A549 (cell line): ENCODE measurements at places on chromosomes 5 and 9. TPM values are rescaled to one million over a fixed set of nuclear protein-coding genes. Genes with fewer than 3 reads are reported as not detected.

MCCC2 gene
- 47.4 to 52.7 TPM (median 49.4 TPM) in 3 replicates for polyA plus RNA-seq

FBP2 gene
- not detected in 3 replicates for polyA plus RNA-seq

BTNL9 gene
- 1.2 to 1.8 TPM (median 1.5 TPM) in 3 replicates for polyA plus RNA-seq

FOXD4L5 gene
- 0.05 to 0.16 TPM (median 0.08 TPM) in 3 replicates for polyA plus RNA-seq

C5orf58 gene
- polyA plus RNA-seq: not detected in 3 replicates

DNA sequence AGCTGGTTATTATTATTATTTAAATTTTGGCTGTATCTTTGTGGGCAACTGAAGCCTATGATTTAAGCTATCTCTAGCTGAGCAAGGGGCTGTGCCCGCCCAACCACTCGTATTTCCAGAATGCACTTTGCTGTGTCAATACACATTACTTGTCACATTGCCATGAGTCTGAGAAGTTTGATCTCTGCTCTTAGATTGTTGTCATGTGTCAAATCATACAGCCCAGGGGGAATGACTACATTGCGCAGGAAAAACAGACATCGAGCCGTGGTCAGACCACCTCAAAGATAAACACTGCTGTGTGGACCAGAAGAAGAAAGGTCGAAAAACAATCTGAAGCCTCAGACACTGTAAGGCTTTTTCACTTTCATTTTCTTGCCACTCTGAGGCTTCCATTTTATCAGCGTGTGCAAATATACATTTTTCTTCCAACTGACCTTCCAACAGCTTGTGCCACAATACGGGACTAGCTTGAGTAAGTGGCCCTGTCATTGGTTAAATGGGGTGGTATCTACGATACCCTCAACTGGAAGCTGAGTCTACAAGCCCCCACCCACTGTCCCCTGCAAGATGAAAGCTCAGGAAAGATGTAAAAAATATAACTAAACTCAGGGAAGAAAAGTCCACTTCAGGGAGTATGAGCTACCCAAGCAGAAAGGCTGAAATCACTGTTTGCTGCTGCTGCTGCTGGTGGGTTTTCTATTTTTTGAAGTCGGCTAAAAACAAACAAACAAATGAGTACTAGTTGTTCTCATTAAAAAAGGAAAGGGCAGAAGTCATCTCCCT lies 603.0 kb downstream of the BNC2 start:
- DNase-seq: peak; percentile 64

DNA sequence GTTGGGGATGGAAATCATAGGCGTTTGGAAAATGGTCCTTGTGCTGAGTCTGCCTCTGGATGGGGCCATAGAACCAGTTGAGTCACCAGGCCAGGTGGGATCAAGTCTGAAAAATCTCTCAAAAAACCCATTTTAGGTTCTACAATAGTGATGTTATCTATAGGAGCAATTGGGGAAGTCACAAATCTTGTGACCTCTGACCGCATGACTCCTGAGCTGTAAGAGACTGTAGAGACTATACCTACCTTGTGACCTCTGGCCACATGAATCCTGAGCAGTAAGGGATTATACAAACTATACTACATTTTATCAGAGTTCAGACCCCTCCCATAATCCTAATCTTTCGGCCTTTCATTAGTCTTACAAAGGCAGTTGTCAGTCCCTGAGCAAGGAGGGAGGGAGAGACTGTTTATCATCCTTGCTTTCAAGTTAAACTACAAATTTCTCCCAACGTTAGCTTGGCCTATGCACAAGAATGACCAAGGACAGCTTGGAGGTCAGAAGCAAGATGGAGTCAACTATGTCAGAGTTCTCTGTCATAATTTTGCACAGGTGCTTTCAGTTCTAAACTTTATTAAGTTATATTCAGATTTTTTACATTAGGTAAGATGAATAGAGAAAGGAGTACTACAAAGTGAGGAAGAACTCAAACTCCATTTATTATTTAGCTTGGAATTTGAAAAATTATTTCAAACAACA lies 11.5 kb upstream of the JMY start:
- no peak for DNase-seq

DNA sequence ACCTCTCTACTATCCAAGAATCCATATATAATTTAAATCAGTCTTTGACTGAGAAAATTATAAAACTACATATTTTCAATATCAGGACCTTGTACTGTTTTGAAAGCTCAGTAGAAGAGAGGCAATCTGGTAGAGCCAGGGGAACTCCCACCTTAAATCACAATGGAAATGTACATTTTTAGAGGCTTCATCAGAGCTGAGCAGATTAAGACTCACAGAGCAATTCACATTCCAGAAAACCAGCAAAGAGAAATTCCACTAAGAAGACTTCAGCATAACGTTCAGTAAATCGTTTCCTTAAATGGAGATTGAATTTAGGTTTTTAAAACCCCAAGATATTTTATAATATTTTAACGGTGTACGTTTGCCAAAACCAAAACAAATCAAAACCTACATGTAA lies 227.8 kb upstream of the TRPM3 start:
- no peak for DNase-seq

DNA sequence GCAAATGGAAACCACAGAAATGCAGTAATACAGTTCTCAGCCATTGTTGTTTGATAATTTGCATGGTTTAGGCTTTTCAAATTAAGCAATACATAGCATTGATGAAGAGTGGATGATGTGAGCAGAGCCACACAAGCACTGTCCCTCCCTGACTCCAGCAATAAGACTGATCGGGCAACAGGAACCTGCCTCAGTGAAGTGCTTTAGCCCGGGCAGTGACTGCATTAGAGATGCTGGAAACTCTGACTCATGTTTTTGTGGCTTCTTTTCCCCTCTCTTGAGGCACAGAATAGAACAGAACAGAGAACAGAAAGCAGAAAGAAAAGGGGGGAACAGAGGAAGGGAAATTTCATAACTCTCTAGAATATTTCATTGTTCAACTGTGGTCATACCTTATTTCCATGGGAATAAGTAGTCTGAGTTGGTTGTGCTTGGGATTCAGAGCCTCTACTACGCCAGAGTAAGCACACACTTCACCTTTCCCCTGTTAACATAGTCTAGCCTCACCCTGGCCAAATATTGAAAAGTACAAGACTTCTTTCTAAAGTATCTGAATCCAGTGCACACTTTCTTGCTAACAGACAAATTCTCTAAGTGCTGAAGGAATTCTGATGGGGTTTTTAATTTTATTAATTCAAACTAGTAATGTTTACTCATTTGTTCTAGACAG lies 164.8 kb upstream of the VCAN start:
- DNase-seq: no peak

DNA sequence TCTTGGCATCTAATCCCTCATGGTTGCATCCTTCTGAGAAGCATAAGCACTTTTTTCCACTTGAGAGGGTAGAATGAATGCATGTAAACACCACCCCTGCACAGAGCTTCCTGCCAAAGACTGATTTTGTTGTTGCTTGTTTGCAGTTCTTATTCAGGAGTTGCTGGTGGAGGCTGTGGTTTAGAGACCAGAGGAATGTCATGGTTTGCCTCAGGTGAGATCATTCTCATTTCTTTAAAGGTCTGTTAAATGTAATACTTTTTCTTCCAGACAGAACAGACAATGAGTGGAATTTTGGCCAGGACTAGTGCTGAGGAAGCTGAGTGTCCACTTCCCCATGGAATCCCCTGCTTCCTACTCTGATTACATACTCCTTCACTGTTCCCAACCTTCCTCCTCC lies 3.2 kb upstream of the TNC start:
- DNase-seq: no peak

DNA sequence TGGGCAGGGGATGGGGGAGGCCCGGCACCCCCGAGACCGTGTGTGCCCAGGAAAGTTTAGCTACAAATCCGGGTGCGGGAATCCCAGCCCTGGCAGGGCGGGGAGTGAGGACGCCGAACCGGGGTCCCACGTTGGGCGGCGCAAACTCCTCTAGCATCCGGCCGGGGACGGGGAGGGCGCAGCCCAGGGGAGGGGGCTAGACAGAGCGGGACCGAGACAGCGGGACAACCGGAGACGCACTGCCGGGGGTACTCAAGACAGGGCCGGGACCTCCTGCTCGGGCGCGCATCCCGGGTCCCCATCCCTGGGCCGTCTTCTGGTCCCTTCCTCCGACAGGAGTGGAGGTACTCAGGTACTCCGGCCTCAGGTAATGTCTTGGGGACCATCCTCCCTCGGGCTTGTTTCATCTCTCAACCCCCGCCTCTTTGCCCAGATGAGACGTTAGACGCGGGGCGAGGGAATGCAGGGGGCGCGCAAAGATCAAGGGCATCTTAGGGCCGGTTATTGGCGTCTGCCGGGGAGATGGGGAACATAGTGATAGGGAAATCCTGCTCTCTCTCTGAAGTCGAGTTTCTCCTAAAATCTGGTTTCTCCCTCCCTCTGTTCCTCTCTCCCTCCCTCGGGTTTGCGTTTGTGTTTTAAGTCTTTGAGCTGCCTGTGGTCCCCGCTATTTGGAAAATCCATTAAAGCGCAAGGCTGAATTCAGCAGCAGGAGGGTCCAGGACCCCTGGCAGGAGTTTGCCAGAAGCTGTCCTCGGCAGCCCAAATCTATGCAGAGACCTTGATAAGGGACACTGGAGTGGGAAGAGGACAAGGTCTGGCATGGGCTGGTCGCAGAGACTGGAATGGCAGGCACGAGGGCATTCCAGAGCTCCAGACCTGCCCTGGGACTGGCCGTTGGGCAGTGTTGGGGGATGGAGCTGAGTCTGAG lies 815 bp downstream of the PDZD2 start:
- DNase-seq: no peak

DNA sequence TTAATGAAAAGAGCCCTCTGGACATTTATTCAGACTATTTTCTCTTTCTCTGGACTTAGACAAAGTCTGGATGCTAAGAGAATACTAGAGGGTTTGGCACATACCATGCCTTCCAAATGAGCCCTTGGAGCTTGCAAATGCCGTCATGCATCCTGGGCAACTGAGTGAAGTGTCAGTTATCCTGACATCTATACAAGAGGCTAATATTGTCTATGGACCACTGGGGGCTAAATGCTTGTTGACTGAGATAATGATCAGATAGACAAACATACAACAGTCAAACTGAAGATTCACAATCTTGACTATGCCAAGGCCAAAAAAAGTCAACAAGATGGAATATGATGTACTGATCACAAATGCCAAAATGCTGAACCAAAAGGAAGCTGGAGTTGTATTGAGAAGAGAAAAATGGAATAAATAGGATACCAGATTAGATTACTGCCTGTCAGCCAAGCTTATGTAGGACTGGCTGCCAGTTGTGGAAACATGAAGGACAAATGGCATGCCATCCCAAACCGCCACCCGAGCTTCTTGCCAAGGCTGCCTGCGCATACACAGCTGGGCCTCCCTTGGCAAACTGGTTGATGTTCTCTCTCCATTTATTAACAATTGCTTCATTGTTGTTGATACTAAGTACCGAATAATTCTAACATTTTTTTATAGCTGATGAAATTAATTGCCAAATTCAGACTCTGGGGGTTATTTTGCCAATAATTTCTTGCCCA lies 240.1 kb upstream of the GRAMD2B start:
- DNase-seq: no peak

GRCh38 chr5:146580237-146580636 lies 64.2 kb upstream of the GPR151 start:
- DNase-seq: no peak

DNA sequence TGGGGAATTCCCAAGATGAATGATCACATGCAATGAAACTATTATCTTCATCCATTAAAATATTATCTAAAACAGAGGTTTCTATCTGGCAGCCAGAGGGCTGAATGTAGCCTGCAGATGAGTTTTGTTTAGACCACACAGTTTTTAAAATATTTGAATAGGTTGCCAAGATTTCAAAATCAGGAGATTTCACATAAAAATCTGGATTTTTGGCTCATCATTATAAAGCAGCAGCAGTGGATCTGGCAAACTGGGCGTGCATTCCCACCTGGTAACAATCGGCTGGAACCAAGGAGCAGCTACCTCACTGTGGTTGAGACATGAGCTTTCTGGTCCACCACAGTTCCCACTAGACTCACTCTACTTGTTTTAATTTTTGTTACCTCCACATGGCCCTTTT lies 155.1 kb downstream of the BNC2 start:
- DNase-seq: no peak
